Left lung (tissue), 14 donors: ENCODE measurements at places on chromosomes 1 and 21. TPM values are rescaled to one million over a fixed set of nuclear protein-coding genes. Genes with fewer than 3 reads are reported as not detected.

ZNF648 gene
- 0.10 TPM for total RNA-seq

- no peaks in the 10 kb centered on the region for H3K36me3 ChIP-seq
- no peak overlapping the region for H3K4me3 ChIP-seq
- H3K27ac ChIP-seq = no peak overlapping the region
- DNase-seq = no peak
These were observed 70.6 kb upstream of the NFIA start for GRCh38 chr1:61011561-61012263.

DNA sequence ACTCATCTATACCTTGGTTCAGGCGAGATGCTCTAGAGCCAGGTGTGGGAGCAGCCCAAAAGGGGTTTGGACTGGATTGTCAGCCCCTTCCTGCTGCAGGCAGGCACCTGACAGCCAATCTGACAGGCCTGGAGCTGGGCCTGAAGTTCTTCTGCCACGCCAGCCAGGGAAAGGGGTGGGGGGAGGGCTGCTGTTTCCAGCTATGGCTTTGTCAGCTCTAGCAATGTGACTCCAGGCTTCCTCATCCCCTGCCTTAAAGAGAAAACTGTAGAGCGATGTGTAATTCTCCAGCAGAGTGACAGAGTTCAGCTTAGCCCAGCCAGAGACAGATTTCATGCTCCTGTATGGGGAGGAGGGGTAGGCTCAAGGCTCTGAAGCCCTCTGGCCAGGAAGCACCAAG lies 30.3 kb downstream of the WNT4 start:
- no peak overlapping the region for H3K4me3 ChIP-seq
- no peaks in the 10 kb centered on the region for H3K27me3 ChIP-seq
- H3K4me1 ChIP-seq = peaks cover 15% of the 10 kb centered on the region
- DNase-seq = no peak
- H3K36me3 ChIP-seq = peaks cover 68% of the 10 kb centered on the region

DNA sequence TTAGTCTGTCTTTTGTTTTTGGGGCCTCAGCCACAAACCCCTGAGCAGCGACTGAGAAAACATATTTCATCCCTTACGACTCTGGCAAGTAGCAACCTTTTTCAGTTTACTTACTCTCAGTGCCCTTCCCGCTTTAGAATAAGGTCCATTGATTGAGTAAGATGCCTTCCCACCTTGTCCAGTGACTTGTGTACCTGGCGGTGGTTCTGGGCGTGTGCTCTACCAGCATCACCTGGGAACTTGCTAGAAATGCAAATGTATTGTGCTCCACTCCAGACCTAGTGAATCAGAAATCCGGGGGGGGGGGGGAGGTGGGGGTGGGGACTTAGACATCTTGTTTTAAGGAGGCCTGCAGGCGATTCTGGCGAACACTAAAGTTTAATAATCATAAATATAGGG lies 72.1 kb downstream of the S1PR1 start:
- DNase-seq = no peak
- no peaks in the 10 kb centered on the region for H3K36me3 ChIP-seq
- peaks cover 16% of the 10 kb centered on the region for H3K4me1 ChIP-seq
- peak overlapping the region; percentile 27 for H3K4me3 ChIP-seq

GRCh38 chr1:216749232-216749631 lies 26.0 kb upstream of the ESRRG start:
- DNase-seq = no peak
- H3K4me1 ChIP-seq = no peaks in the 10 kb centered on the region
- H3K36me3 ChIP-seq = no peaks in the 10 kb centered on the region
- H3K27me3 ChIP-seq = no peaks in the 10 kb centered on the region
- no peak overlapping the region for H3K4me3 ChIP-seq

DRAXIN gene
- 0.61 TPM for total RNA-seq

GRCh38 chr1:222769181-222769580 lies 32.2 kb downstream of the FAM177B start:
- DNase-seq = no peak
- no peaks in the 10 kb centered on the region for H3K36me3 ChIP-seq
- H3K4me3 ChIP-seq = no peak overlapping the region
- no peak overlapping the region for H3K27ac ChIP-seq
- no peaks in the 10 kb centered on the region for H3K27me3 ChIP-seq
- no peaks in the 10 kb centered on the region for H3K4me1 ChIP-seq

PLA2G5 gene
- 5.5 TPM for total RNA-seq

GRCh38 chr1:172609528-172609927 lies 49.4 kb upstream of the FASLG start:
- H3K4me3 ChIP-seq = no peak overlapping the region
- no peaks in the 10 kb centered on the region for H3K36me3 ChIP-seq
- no peaks in the 10 kb centered on the region for H3K27me3 ChIP-seq

LAPTM5 gene
- 513 TPM for total RNA-seq

DNA sequence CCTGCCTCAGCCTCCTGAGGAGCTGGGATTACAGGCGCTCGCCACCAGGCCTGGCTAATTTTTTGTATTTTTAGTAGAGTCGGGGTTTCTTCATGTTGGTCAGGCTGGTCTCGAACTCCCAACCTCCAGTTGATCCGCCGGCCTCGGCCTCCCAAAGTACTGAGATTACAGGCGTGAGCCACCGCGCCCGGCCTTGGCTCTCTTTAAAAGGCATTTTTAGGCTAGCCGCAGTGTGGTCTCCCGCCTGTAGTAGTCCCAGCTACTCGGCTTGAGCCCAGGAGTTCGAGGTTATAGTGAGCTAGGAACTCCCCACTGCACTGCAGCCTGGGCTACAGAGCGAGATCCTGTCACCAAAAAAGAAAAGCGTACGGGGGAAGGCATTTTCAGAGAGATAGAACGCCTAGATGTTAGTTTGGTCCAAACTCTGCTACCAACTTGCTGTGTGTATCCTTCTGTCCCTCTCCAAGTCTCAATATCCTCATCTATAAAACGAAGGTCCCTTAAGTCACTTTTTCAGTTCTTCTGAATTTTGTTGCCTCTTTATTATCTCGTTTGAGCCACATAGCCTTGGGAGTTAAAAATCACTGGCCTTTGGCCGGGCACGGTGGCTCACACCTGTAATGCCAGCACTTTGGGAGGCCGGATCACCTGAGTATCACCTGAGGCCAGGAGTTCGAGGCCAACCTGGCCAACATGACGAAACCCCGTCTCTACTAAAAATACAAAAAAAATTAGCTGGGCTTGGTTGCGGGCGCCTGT lies 734 bp downstream of the MED18 start:
- peaks cover 9% of the 10 kb centered on the region for H3K4me1 ChIP-seq
- DNase-seq = no peak
- no peaks in the 10 kb centered on the region for H3K36me3 ChIP-seq
- H3K27me3 ChIP-seq = no peaks in the 10 kb centered on the region

GRCh38 chr1:242743983-242744780 lies 219.7 kb upstream of the PLD5 start:
- H3K27ac ChIP-seq = no peak overlapping the region
- H3K27me3 ChIP-seq = no peaks in the 10 kb centered on the region
- no peak overlapping the region for H3K4me3 ChIP-seq
- DNase-seq = no peak
- no peaks in the 10 kb centered on the region for H3K4me1 ChIP-seq
- H3K36me3 ChIP-seq = no peaks in the 10 kb centered on the region
